ENCODE measurements at places on chromosomes 7 and 10.

GRCh38 chr10:10923029-10923651 is 94.5 kb upstream of the CELF2 start:
- no peaks in the 10 kb centered on the region for H3K36me3 ChIP-seq
- H3K27ac ChIP-seq = no peak overlapping the region
- DNase-seq = no peak
- no peaks in the 10 kb centered on the region for H3K27me3 ChIP-seq
- H3K4me1 ChIP-seq = no peaks in the 10 kb centered on the region

GRCh38 chr7:11587814-11588213 is 244.2 kb downstream of the THSD7A start:
- DNase-seq = no peak
- H3K4me3 ChIP-seq = no peak overlapping the region
- H3K36me3 ChIP-seq = no peaks in the 10 kb centered on the region
- no peak overlapping the region for H3K27ac ChIP-seq

- DNase-seq = no peak
- no peaks in the 10 kb centered on the region for H3K27me3 ChIP-seq
- no peak overlapping the region for H3K4me3 ChIP-seq
- H3K4me1 ChIP-seq = no peaks in the 10 kb centered on the region
- no peak overlapping the region for H3K27ac ChIP-seq
Observed at GRCh38 chr10:81472927-81473470, 402.0 kb upstream of the NRG3 start.

DNA sequence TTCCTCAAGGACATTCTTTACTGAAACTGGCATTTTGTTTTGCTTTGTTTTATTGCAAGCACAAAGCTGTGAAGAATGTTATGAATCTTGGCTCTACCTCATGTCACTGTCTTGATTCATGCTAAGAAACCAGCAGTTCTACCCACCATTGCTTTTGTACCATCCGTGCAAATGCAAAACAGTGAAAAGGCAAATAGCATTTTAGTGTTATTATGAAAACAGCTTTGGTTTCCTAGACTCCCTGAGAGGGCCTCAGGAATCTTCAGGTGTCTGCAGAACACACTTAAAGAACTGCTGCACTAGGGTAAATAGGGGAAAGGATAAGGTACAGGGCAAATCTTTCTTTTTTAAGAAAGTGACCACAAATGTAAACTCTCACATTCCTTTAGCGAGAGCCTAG is 318.9 kb downstream of the AHR start:
- no peaks in the 10 kb centered on the region for H3K36me3 ChIP-seq
- H3K4me1 ChIP-seq = no peaks in the 10 kb centered on the region
- no peak overlapping the region for H3K4me3 ChIP-seq
- H3K27me3 ChIP-seq = peaks cover 2% of the 10 kb centered on the region
- H3K27ac ChIP-seq = no peak overlapping the region

GRCh38 chr10:110017907-110018306 is 10.1 kb downstream of the ADD3 start:
- no peaks in the 10 kb centered on the region for H3K27me3 ChIP-seq
- H3K4me3 ChIP-seq = no peak overlapping the region
- no peaks in the 10 kb centered on the region for H3K36me3 ChIP-seq
- H3K27ac ChIP-seq = no peak overlapping the region
- DNase-seq = no peak
- H3K4me1 ChIP-seq = peaks cover 74% of the 10 kb centered on the region

GRCh38 chr10:3757250-3757637 is 27.8 kb downstream of the KLF6 start:
- peak overlapping the region; percentile 97 for H3K27ac ChIP-seq
- no peaks in the 10 kb centered on the region for H3K27me3 ChIP-seq
- peak overlapping the region; percentile 68 for H3K4me3 ChIP-seq
- DNase-seq = no peak
- peaks cover 4% of the 10 kb centered on the region for H3K36me3 ChIP-seq
- peaks cover 77% of the 10 kb centered on the region for H3K4me1 ChIP-seq

DNA sequence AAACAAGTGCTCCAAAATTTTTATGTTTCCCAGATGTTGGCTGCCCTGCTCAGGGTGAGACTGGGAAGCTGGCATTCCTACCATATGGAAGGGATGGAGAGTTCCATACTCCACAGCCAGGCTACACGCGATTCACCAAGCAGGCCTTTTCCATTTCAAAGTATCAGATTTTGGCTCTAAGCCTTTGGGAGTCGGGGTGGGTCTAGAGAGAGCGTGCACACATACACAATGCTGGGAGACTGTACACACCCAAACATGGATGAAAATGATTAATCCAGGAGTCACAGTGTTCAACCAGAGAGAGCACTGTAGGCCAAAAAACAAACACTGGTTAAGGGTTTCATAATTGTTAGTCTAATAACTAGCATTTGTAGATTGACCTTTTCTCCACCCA is 295.0 kb downstream of the BICC1 start:
- H3K27ac ChIP-seq = no peak overlapping the region
- H3K27me3 ChIP-seq = no peaks in the 10 kb centered on the region
- H3K36me3 ChIP-seq = no peaks in the 10 kb centered on the region
- H3K4me1 ChIP-seq = no peaks in the 10 kb centered on the region
- H3K4me3 ChIP-seq = no peak overlapping the region

DNA sequence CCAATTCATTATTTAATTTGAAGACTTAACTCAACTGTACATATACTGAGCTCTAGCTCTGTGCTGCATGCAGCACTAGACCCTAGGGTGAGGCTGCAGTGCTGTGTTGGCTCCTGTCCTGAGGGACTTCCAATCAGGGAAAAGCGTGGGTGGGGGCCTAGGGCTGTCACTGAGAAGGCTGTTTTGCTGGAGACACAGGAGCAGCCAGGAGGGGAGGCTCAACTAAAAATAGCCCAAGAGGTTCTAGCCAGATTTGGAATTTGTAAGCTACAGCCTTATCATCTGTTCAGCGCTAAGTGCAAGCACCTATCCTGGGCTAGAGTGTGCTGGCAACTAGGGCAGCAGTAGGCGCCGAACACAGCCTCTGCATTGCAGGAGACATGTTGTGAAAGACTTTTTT is 121.1 kb downstream of the VWC2 start:
- no peaks in the 10 kb centered on the region for H3K36me3 ChIP-seq
- no peak overlapping the region for H3K4me3 ChIP-seq
- H3K4me1 ChIP-seq = no peaks in the 10 kb centered on the region

- no peak overlapping the region for H3K4me3 ChIP-seq
- no peaks in the 10 kb centered on the region for H3K36me3 ChIP-seq
- no peaks in the 10 kb centered on the region for H3K4me1 ChIP-seq
- DNase-seq = no peak
- no peak overlapping the region for H3K27ac ChIP-seq
Observed at GRCh38 chr7:101625031-101625791, 3.9 kb downstream of the MYL10 start.
